Stimulated activated CD4-positive, alpha-beta T cell treated with anti-CD3 and anti-CD28 coated beads, Interleukin-2, amount 100 ng/mL, for 24 hours (primary cell): ENCODE measurements at places on chromosomes 2 and 18.

DNA sequence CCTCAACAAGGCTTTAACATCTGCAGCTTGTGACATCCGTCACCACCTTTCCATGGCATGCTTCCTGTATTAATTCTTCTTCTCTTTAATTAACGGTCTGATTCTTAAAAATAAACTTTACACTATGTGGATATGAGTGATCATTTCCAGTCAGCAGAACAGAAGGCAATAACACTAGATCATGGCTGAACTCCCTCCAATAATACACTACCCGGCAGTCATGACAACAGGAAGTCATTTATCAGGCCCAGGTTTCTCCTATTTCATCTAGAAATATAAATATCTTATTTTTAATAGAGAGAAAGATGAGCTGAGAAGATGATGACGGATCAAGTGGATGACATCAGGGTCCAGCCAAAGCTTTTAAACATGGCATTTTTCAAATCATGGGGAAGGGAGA is 792.2 kb downstream of the SLC4A3 start:
- DNase-seq: no peak

- no peak for DNase-seq
Observed at GRCh38 chr2:105777031-105777482, 32.3 kb downstream of the NCK2 start.

GRCh38 chr2:98815795-98816194 is 84.9 kb upstream of the MGAT4A start:
- DNase-seq: no peak

DNA sequence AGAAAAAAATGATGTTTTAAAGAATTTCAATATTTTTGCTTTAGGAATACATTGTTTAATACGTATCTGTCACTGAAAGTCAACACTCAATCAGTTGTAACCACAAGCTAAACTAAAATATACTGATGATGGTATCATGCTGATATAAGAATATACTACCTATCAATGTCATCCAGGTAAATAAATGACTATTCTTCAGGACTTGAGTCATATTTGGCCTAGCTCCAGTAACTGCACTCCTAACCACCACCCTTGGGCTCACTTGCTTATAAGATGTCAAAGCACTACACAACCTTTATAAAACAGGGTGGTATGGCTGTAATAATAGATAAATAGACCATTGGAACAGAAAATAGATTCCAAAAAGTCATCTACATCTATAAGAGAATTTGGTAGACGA is 48.8 kb downstream of the RND3 start:
- DNase-seq: no peak

- no peak for DNase-seq
Observed at GRCh38 chr18:13374096-13374467, 155.5 kb downstream of the LDLRAD4 start.

DNA sequence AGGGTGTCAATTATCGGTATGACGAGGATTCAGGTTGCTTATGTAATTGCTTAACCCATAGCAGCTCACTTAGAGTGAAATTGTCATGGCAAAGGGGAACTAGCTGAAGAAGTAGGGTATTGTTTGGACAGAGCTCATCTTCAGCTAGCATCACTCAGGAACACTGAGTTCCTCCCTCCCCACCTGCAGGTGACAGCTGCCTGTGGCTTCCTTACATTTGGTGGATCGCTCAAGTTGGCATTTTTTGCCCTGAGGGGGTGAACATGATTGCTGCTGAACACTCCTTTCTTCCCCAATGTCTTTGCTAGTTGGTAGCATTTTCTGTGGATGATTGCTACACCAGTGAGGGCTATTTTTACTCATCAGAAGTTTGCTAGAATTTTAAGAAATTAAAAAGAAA is 86.7 kb upstream of the THUMPD2 start:
- no peak for DNase-seq

GRCh38 chr2:96157649-96158553 is 12.7 kb upstream of the DUSP2 start:
- peak; percentile 97 for DNase-seq

GRCh38 chr2:100733391-100734187 is 86.3 kb upstream of the NPAS2 start:
- no peak for DNase-seq

- DNase-seq: no peak
Observed at GRCh38 chr18:46528037-46528436, 129.0 kb downstream of the LOXHD1 start.

GRCh38 chr2:151757861-151758260 is 23.6 kb upstream of the NEB start:
- DNase-seq: no peak

- DNase-seq: no peak
Observed at GRCh38 chr18:69300185-69300584, 100.5 kb upstream of the DOK6 start.

- DNase-seq: no peak
Observed at GRCh38 chr2:136055929-136056688, 61.8 kb downstream of the CXCR4 start.

GRCh38 chr2:20675701-20676352 is 8.9 kb downstream of the GDF7 start:
- DNase-seq: no peak

- DNase-seq: no peak
Observed at GRCh38 chr18:45161850-45162249, 453.4 kb upstream of the SLC14A2 start.

- DNase-seq: no peak
Observed at GRCh38 chr2:55236992-55237543, 4.6 kb downstream of the RPS27A start.

- DNase-seq: peak; percentile 14
Observed at GRCh38 chr2:207337234-207338219, 171.8 kb upstream of the KLF7 start.

DNA sequence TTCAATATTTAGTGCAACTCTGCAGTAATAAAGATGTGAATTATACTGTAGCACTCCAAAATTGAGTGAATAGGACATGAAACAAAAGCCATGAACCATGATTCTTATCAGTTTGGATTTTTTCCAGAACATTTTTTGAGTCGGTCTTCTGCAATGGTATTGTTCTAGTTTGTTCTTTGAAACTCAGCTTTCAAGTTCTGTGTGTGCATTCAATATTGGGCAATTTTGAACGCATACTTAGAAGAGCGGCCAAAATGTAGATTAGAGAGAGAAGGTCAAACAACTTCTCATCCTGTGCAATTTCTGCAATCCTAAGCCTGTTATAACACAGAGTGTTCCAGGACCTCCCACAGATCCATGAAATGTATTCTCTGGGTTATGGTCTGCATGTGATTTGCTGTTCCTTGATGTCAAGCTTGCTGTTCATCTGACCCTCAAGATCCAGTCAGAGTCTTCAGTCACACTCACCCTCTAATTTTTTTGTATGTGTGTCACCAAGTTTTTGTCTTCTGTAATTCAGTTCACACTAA is 48.3 kb downstream of the TSPYL6 start:
- no peak for DNase-seq

DNA sequence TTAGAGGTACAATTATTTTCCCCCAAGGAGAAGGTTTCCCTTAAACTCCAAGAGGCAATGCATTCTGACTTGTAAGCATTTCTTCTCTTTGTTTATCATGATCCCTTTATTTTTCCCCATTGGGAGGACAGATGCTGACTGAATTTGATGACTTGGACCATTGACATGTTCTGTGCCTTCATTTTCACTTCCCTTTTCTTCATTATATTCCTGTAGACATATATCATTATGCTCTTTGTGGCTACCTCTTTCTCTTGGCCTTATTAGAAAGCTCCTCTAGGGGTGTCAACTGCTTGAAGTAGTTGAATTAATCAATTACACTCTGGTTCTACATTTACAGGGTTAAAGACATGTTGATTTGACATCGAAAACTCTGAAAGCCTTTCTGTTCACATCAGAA is 330.0 kb upstream of the DCC start:
- no peak for DNase-seq

- no peak for DNase-seq
Observed at GRCh38 chr2:228644199-228644598, 462.7 kb upstream of the SPHKAP start.

DNA sequence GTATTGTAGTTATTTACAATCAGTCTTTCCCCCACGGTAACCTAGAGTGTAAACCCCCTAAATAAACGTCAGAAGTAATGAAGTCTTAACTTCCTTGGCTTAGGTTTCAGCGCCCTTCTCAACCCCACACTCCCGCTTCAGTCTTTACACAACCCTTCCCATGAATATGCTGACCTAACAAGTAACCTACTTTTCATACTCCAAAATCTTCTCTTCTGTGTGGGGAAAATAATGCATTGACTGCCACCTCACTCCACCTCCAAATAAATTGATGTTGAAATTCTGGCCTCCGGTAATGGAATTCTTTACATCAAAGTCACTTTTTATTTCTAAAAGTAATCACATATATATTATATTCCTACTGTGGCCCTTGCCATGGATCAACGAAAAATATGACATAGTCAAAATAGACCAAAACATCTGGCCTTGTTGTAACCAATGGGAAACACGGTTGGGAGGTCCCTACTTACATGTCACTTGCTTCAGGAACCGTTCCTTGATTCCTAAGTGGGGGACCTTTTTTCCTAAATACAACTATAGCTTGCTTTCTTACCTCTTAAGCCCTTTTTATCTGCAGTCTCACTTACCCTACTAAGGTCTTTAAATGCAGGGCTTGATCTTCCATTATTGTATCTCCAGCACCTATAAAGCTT is 961 bp downstream of the GEN1 start:
- DNase-seq: no peak

GRCh38 chr18:79402977-79403722 is 7.4 kb downstream of the NFATC1 start:
- no peak for DNase-seq
